ENCODE measurements at places on chromosomes 3 and 15.

GRCh38 chr15:94002041-94002440 is 229.3 kb upstream of the MCTP2 start:
- DNase-seq = no peak

- no peak for DNase-seq
Observed at GRCh38 chr3:37032961-37033360, 39.6 kb downstream of the MLH1 start.

GRCh38 chr3:72519946-72520604 is 328.2 kb downstream of the SHQ1 start:
- DNase-seq = no peak

GRCh38 chr3:156587760-156588069 is 32.8 kb upstream of the SSR3 start:
- no peak for DNase-seq

DNA sequence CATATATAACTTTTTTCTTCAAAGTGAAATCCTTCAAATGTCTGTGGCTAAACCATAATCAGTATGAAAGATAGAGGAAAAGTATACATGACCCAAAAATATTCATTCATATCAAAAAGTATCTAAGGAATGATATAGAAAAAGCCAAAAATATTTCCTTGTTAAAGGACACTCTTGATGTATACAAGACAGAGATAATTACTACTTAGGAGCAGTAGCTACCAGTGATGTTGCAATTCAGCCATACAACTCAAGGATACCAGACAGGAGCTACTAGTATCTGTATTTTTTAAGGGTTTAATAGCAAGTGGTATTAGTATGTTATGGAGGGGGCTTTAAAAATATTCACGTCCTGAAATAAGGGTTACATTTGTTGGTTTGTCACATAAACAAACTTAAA is 37.0 kb downstream of the FBXL22 start:
- no peak for DNase-seq

DNA sequence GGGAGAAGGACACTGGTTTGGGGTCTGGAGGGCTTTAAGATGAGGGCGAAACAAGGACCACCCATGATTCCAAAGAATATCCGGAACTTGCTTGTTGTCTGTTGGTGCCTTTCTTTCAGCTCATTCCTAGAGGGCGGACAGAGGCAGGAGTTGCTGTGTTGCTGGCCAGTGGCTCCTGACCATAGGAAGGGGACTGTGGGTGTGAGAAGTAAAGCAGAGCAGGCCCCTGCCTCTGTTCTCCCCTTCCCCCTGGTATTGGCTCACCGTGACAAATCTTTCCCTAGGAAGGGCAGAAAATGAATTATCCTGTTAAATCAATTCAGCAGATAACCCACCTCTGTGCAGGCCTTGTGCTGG is 89.1 kb downstream of the LIPC start:
- DNase-seq = no peak

GRCh38 chr3:71132995-71133730 is 450.4 kb downstream of the FOXP1 start:
- no peak for DNase-seq

DNA sequence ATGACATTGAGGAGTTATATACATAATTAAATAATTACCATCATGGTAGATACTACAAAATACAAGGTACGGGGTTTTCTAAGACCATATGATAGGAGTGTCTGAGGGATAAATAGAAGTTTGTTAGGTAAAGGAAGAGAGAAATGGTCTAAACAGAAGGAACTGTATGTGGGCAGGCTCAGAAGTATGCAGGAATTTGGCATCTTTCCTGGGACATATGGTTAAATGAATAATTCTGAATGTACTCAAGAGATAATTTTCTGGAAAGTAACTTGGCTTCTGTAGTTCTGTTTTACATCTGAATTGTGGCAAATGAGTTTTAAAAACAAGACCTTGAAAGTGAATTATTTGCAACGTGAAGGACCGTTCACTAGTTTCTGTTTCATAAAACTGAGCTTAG is 17.5 kb downstream of the LMCD1 start:
- no peak for DNase-seq

GRCh38 chr3:58013973-58014649 is 5.9 kb downstream of the FLNB start:
- DNase-seq = no peak

DNA sequence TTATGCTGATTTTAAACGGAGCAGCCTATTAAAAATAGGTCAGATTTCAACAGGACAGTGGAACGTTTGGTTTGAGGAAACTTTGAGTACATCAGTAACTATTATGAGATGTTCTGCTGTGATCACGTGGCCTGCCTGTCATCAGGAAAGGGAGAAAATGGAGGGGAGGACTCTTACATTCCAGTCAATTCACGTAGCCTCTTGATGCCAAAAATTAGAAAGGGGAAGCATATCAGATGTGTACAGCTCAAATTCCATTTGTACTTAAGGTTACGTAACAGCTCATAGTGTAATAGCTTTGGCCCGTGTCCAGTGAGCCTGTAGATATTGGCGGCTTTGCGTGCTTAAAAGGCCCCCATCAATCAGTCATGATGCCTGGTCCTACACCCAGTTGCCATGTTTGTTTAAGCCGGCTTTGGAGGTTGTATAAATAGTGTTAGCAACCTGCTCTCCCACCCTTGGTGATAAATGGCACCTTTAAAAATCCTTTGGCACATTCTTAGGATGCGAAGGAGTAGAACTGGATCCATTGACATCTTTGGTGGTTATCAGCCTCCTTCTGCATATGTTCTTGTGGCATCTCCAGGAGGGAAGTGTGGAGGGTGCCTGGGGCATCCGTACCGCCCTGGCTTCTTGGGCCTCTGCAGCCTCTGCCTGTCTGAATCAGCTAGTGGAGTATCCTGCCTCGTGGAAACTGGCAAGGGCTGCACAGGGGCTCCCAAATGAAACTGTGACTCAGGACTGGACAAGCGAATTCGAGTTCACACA is 163.9 kb downstream of the THSD4 start:
- DNase-seq = no peak

DNA sequence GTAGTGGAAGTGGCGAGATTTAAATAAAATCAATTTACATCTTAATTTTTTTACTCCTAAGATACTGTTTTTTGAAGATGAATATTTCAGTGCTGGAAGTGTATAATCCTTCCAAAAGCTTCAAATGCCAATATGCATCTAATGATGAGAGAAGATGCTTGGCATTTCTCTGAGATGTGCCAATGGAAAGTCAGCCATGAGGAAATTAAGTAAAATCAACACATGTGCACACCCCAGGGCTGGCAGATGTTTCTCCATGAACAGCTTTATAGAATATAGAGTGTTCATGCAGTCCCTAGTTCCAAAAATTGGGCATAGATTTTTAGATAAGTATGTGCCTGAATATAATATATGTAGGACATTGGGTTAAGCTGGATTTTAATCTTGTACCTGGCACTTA is 90.1 kb downstream of the CPNE4 start:
- DNase-seq = no peak

- DNase-seq = no peak
Observed at GRCh38 chr15:90160781-90161727, 40.1 kb upstream of the SEMA4B start.

- DNase-seq = no peak
Observed at GRCh38 chr3:137854533-137855261, 90.6 kb downstream of the SOX14 start.

DNA sequence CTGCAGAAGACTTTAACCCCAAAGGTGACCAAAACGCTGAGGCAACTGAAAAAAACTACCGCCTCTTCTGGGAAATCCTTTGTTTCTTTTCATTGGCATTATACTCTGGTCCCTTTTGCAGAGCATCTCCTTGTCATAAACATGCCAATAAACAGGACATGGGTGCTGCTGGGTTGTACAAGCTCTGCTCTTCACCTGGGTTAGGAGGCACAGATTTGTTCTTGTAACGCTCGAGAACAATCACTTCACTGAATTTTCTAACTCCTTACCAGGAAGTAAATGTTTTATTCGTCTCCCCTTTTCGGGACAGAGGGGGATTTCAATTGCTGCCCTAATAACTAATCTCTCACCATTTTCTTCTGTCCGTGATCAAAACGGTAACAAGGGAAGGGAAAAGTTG is 1.3 kb downstream of the PLCH1 start:
- no peak for DNase-seq

DNA sequence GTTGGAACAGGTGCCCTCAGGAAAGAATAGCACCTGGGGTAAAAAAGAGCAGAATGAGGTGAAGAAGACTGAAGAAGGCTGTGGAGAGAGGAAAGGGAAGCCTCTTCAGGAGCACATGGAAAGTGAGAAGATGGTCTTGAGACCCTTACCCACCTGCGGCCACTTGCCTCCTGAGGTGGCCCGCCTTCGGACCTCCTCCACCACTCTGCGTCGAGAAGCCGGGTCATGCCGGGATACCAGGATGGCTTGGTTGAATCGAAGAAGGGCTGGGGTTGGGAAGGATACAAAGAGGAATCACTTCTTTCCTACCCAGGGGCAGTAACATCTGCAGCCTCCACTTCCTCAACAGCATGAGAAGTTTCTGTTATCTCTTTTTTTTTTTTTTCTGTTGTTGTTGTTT is 3.0 kb downstream of the LPCAT4 start:
- DNase-seq = no peak

- no peak for DNase-seq
Observed at GRCh38 chr15:42279234-42279723, 6.0 kb upstream of the TMEM87A start.

DNA sequence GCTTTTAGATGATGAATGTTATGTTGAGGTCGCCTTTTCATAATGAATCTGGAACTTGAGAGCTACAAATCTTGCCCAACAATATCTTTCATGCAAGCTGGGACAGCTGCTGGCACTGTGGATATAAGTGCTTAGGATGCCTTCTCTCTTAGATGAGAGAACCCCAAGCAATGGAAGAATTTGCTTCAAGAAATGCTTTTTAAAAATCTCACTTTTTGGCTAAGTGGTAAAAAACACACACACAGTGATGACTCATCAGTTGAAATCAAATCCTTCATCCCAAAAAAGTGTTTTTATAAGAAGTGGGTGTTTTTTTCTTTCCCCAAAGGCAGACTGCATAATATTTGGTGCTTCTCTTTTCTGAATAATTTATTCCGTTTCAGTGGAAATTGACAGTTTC is 38.4 kb upstream of the GALNT15 start:
- no peak for DNase-seq

DNA sequence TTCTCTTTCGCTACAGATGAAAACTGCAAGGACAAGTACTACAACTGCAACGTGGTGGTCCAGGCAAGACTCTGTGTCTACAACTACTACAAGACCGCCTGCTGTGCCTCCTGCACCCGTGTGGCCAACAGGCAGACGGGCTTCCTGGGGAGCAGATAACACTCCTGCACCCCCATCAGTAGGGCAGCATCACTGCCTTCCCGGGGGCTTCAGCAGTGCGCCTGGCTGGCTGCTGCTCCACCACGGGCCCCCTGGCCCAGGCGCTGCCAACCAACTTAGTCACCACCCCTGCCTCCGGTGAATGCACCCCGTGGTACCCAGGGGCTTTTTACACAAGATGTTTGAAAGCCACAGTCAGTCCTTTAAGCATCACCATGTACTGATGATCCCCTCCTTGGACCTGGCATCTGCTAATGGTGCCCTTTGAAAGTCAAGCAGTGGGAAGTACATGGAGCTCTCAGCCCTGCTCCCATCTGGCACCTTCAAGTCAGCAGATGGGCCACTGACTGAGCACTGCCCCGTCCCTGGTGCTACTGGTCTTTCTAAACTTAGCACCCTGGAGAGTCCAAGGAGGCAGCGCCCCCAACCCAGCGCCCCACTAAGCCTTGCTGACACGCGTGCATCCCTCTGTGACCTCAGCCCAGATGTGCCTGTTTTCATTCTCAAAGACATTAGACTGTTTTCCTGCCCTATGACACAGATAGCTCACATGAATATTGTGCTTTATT is 33.0 kb upstream of the NR2E3 start:
- no peak for DNase-seq

GRCh38 chr3:152184971-152185686 is 83.6 kb upstream of the MBNL1 start:
- DNase-seq = no peak

GRCh38 chr15:65184305-65184867 is 756 bp downstream of the CLPX start:
- DNase-seq = no peak

DNA sequence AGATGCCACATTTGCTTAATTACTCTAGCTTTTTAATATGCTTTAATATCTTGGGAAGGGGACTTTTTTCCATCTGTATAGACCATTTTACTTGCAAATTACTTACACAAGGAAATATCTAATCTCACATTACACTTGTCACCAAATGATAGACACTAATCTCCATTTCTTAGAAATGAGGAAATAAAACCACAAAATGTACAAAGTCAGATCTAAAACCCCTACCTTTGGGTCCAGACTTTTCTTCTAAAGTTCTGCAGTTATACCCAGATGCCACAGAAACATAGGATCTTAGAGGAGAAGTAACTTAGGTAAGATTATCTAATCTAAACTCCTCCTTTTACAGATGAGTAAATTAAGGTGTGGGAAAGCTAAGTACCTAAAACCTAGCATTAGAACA is 44.3 kb downstream of the CD200R1L start:
- DNase-seq = no peak

- no peak for DNase-seq
Observed at GRCh38 chr3:64088408-64089205, 65.3 kb upstream of the PSMD6 start.

DNA sequence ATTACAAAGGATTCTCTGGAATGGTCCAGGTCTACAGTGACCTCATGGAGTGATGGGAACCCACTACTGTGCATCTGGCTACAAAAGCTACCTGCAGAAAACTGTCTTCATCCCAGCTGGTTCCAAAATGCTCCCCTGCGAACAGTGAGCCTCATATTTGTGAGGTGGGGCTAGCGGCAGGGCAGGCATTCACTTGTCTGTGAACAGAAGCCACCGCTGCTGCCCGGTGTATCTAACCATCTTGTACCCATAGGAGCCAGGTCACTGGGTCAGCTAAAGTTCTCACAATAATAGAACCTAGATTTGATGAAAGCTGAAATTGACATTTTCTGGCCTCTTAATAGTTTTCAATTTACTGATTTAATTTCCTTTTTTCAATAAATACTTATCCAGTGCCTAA is 150.7 kb downstream of the KLF13 start:
- no peak for DNase-seq

GRCh38 chr3:19540464-19540863 is 392.2 kb downstream of the KCNH8 start:
- DNase-seq = no peak

DNA sequence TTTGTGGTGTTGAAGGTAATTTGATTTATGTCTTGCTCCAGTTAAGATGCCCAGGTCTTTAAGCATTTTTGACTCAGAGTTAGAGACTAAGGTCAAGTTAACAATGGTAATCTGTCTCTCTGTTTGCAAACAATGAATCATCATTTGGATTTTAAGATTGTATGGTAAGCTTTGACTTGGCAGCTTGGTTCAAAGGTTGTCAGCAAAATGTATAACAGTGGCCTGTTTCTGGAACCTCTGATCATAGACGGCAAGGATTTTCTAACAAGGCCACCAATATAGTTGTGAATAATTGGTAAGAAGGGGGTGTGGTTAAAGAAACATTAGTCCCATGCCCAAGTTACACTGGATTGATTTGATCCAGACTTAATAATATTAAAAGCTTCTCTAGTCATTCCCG is 775.2 kb upstream of the GOLIM4 start:
- no peak for DNase-seq

Measured in T-helper 17 cell (primary cell).